ENCODE measurements at places on chromosomes 12 and 14.

- DNase-seq, result no peak
Observed at GRCh38 chr12:8562310-8562709, 21.6 kb upstream of the CLEC4E start.

DNA sequence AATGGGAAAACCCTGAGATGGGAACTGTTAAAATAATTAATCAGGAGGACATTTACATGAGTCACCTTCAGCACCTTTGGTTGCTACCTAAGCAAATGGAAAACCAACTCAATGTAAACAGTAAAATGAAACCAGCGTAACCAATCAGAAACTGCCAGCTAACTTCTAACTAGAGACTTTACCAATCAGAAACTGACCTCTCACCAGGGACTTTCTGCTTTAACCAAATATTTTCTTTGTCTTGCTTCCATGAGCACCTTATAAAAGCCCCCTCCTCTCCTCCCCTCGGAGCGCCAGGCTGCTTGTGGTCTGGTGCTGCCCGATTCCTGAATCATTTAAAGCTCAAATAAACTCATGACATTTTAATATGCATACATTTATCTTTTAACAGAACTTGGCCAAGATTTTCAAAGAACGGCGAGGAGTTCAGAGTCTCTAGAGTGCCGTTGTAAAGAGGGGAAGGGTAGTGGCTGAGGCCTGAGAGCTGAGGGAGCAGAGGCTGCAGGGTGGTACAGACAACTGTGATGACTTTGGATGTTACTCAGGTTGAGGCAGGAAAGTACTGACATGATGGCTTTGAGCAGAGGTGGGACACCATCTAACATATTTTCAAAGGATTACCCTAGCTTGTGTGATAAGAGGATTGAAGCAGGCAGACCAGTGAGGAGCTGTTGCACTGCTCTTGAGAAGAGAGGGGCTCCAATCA is 183.6 kb downstream of the CRADD start:
- no peak for DNase-seq

- DNase-seq, result no peak
Observed at GRCh38 chr12:113273053-113273725, 51.9 kb downstream of the TPCN1 start.

DNA sequence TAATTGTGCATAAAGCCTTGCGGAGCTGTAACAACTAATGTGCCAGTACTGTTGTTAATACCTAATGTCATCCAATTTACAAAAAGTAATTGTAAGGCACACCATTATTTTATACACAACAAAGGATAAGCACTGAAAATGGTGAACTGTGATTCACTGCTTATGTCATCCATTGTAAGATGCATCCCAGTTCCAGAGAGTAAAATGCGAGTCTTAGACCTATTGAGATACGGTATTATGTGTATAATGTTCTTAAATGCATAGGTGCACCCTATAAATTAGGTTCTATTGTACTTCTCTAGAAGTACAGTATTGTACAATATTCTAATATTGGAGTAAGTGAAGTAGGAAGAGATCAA is 406 bp downstream of the PARP2 start:
- no peak for DNase-seq
